ENCODE measurements at places on chromosomes 7 and 10. TPM values are rescaled to one million over a fixed set of nuclear protein-coding genes. Genes with fewer than 3 reads are reported as not detected.
A peak's percentile ranks its signal among the peaks of the same experiment; 100 is the strongest.

- no peak for DNase-seq
Measured at GRCh38 chr10:60963441-60964256, 19.7 kb upstream of the RHOBTB1 start.

- DNase-seq: no peak
Measured at GRCh38 chr10:16867556-16867955, 50.3 kb upstream of the RSU1 start.

The ASAH2B gene
- total RNA-seq: 1.1 TPM

The GIMAP2 gene
- total RNA-seq: 70.4 TPM

The GSAP gene
- total RNA-seq: 12.4 TPM

DNA sequence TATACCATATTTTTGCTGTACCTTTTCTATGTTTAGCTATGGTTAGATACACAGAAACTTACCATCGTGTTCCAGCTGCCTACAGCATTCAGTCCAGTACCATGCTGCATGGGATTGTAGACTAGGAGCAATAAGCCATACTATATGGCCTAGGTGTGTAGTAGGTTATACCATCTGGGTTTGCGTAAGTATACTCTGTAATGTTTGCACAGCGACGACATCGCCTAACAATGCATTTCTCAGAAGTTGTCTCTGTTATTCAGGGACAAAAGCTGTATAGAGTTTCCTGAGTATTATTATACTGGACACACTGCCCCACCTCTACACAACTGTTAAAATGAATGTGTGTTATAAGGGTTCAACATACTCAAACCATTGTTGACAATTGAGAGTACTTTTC is 93.8 kb upstream of the MKI67 start:
- no peak for DNase-seq

DNA sequence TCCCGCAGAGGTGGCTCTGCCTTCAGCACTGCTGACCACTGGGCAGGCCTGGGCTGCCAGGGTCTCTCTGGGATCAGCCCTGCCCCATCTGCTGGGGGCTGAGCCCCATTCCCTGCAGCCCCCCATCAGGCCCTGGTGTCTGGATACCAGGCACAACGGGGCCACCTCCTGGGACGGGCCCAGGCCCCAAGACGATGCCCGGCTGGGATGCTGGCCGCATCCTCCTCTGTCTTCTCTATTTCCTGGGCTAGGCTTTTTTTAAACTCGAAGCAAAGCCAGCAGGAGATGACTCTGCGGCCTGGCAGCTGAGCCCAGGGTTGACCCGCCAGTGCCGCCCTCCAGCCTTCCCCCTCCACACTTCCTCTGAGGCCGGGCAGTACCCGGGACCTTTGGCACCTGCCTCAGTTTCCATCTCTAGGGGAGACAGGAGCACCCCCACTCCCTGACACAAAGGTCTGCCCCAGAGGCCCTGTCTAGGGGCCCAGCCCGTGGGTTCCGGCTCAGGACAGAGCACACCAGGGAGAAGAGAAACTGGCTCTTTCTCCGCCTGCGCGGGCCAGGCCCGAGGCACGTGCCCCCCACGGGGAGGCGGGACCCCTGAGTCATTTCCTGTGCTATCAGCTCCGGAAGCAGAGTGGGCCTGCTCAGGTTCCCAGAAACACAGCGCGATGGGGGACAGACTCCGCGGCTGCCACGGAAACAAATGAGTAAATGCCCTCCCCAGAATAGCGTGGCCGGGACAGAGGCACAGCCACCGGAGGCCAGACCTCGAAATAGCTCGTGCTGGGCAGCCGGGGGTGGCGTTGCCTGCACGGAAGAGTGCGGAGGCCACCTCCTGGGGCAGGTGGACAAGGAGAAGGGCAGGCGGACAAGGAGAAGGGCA is 84.6 kb upstream of the PDGFA start:
- peak; percentile 81 for DNase-seq

The FAM25G gene
- total RNA-seq: 1.2 TPM

- DNase-seq: no peak
Measured at GRCh38 chr10:47348138-47348651, at the start of gene RBP3. TSS of gene RBP3 (plus strand) at chr10:47348363. CDS start at chr10:47348485, 122 bp downstream.

The CYP26C1 gene
- 0.28 TPM for total RNA-seq

DNA sequence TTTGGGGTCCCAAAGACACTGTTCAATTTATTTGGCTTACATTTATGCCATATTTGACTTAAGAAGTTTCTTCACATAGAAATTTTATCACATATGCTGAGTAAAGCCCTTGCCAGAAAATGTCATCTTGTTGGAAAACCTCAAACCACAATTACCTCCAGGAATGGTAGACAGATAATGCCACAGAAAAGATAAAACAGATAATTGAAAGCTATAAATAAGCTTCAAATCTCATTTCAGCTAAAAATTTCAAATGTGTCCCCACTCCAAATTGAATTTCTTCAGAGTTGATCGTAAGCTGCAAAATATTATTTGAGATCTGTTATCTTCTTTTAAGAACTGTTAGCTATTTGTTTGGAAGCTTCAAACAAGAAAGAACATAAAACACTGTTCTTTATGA is 176.4 kb upstream of the PTN start:
- DNase-seq: no peak

DNA sequence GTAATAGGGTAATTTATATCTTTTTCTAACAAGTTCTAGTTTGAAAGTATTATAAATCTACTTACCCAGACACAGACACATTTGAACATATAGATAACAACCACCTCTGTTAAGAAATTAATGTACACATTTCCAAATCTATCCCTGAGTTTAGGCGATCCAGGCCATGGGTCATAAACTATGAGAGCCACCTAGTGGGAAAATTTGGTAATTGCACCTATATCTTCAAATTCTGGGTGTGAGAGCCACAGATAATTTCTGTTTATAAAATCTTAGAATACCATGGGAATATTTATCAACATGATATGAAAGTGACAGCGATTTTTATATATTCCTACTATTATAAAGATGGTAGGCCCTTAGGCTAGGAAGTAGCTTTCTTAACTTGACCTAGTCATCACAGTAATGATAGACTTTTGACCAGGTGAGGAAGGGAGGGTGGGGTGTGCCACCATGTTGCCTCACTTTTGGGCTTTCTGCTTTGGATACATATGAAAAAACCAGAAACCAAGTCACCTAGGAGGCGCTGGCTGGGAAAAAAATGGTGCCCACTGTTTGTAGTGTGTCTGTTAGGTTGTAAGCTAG is 8.0 kb upstream of the EPHA1 start:
- DNase-seq: no peak

DNA sequence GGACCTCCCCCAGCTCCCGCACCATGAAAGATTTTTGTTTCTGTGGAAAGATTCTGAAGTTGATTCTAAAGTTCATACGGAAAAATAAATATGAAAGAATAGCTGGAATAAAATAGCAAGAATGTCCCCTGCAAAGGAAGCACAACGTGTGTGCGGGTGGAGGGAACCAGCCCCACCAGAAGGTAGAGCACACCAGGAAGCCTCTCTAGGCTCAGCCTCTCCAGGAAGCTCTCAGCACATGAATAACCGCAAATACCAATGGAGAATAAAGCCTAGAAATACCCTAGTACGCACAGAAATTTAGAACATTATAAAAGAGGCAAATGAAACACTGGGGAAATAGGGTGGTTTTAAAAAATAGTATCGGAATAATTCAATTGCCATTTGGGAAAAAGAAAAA is 24.6 kb upstream of the FAM170B start:
- DNase-seq: no peak

DNA sequence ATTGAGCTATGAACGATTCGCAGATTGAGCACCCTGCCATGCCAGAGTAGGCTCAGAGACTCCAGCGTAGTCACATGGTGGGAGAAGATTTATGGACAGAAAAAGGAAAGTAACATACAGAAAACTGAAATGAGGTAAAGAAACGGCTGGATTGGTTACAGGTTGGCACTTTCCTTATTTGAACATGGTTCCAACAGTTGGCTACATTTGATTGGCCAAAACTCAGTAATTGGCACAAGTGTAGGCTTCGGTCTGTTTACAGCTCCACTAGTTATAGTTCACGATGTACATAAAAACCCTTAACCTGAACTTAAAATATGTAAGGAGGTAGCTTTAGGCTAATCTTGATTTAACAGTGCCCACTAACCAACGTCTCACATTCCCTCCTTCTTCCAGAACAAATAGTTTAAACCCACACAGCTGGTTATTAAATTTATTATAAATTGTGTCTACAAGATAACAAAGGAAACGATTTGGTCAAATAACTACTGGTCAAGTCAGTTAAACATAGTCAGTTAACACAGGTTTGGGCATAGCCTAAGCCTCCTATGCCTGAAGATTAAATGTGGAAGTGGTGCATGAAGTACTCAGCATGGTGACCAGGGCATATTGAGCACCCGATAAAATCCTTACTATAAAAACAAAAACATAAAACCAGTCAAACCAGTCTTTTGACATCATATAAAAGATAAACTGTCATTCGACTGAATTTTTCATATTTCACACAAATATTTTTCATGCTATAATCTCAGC is 17.9 kb upstream of the MTERF1 start:
- DNase-seq: no peak

DNA sequence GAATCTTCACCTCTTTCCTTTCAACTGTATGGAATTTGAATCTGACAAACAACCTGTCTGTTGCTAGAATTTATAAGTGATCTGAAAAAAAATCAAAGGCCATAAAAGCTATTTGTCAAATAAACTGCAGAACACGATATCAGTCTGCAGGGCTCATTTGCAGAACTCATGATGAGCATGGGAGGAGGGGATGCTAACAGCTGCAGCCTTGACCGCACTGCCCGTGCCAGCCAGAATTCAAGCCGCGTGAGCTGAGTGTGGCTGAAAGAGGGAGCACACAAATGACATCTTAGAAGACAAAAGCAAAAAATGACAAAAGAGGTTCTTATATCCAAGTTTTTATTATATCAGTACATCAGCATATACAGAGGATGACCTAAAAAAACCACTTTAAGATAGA is 15.7 kb downstream of the LRRTM3 start:
- no peak for DNase-seq
